ENCODE measurements at places on chromosomes 2 and 18.
A peak's percentile ranks its signal among the peaks of the same experiment; 100 is the strongest.

- DNase-seq = no peak
Observed at GRCh38 chr2:140436936-140437335, 1656.7 kb upstream of the NXPH2 start.

DNA sequence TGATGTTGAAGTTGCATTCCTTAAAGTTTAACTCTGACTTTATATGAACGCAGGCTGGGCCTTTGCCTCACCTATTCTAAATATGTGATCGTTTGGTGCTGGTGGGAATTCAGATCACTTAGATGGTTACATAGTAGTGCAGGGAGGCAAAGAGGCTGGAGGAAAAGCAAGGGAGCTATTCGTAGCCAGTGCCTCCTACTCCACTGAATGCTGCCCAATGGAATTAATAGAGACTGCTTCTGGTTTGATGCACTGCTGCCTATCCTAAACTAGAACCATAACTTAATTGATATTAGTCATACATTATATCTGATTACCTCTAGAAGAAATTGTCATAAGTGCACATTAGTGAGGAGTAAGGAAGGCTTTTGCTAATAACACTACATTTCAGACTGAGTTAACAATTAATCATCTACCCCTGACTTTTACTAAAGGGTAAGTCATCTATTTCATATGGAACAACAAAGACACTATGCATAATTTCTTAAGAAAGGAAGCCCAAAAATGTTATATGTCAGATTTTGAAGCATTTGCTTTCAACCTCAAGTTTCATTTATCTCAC lies 72.3 kb downstream of the SLC5A7 start:
- no peak for DNase-seq

DNA sequence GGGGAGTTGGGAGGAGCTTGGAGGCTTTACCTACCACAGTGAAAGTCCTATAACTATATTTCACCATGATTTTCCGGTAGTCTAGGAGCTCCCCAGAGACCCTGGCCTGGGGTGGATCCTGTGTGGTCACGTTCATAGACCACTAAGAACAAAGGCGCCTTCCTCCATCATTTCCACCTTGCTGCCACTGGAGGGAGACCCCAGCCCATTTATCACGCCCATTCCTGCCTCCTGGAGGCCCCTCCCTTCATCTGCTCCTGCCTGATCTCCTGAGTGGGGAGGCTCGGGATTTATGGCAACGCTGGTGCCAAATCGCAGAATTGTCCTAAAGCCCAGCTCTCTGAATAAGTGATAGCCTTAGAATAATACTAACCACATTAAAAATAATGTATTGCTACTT lies 507.6 kb upstream of the SPHKAP start:
- peak; percentile 19 for DNase-seq

DNA sequence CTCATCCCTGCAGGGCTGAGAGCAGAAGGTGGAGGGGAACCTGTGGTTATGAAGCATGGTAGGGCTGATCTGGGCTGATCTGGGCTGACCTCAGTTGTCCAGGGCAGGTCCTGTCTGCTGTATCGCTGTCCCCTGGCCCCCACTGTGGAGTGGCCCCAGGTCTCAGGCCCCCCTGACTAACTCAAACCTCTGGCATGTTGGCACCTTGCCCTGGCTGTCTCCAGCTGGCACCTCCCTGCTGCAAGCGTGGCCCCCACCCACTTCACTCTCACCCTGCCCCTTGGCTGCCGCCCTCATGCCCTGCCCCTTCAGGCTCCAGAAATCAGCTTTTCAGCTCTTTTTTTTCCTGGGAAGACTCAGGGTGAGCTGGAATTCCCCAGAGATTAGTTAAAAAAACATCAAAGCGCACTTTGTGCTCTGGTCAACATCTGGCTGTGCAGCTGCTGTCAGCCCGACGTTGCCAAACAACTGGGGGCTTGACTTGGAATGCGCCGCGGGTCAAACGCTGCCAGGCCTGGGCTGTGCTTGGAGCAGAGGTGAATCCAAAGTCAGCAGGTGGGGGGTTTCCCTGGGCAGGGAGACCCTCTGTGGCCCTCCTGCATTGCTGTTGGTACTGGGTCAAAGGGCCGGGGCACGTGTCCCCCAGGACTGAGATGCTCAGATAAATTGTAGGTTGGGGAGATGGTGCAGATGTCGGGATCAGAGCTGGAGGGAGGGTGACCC lies 173.8 kb upstream of the HDAC4 start:
- no peak for DNase-seq

All from HAP-1 (cell line).